ENCODE measurements at places on chromosomes 3 and 15.

DNA sequence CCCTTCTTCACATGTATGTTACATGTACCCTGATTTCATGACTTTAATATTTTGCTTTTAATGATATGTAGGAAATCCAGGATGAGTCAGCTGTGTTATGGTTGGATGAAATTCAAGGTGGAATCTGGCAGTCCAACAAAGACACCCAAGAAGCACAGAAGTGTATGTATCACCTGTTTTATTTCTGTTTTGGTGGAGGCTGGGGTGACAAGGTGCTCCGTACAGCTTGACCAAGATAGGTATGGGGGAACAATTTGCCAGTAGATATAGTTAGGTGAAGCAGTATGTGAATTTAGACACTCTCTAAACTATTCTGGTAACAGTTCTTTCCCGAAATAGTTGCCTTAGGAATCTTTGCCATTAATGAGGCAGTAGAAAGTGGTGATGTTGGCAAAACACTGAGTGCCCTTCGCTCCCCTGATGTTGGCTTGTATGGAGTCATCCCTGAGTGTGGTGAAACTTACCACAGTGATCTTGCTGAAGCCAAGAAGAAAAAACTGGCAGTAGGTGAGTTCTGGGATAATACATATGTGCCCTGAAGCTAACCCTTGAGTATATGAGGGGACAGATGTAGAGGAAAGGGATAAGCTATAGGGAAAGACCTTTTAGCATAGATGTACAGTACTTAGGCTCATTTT is 63.7 kb upstream of the CRTC3 start:
- DNase-seq: no peak

GRCh38 chr15:75170711-75171341 is 30.9 kb upstream of the C15orf39 start:
- DNase-seq: no peak

DNA sequence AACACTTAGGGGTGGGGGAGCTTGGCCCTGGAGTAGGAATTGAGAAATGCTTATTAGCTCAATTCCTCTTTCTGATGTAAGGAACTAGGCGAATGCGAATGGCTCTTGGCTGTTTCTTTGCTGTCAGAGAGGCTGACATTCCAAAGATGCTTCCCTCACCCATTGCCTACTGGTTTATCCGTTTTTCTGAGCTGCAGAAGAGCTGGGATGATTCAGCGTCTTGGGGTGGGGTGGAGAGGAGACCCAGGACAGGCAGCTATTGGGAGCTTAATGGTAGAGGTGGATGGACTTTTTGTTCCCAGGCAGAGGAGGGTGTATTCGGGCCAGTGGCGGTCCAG is 9.8 kb downstream of the PLEKHO2 start:
- DNase-seq: no peak

DNA sequence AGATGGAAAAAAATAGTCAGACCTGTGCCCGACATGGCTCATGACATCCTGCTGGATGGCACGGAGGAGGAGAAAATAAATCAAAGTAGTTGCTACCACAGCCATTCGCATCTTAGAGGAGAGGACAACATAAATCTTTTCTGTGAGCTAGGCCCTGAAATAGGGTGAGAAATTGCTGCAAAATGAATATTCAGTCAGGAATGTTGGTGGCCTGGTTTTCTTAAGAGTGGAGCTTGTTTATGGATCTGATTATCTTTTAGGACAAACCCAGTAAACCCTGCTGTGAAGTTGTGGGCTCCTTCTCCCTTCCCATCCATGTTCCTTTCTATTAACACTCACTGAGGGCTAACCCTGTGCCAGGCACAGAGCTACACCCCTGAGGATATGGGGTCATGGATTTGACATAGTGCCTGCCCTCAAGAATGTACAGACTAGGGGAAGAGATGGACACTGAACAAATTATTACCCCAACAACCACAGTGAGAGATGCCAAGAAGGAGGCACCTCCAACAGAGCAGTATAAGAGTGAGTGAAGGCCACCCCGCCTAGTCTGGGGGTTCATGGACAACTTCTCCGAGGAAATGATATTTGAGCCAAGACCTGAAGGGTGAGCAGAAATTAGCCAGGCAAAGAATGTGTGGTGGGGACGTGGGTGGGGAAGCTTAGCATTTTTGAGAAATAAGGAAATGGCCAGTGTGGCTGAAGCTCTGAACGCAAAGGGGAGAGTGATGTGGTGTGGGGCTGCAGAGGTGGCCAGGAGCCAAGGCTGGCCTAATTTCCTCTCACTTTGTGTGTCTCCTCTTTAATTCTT is 68.9 kb upstream of the ARL8B start:
- no peak for DNase-seq

- no peak for DNase-seq
Measured at GRCh38 chr3:96039632-96040031, 774.8 kb upstream of the EPHA6 start.

DNA sequence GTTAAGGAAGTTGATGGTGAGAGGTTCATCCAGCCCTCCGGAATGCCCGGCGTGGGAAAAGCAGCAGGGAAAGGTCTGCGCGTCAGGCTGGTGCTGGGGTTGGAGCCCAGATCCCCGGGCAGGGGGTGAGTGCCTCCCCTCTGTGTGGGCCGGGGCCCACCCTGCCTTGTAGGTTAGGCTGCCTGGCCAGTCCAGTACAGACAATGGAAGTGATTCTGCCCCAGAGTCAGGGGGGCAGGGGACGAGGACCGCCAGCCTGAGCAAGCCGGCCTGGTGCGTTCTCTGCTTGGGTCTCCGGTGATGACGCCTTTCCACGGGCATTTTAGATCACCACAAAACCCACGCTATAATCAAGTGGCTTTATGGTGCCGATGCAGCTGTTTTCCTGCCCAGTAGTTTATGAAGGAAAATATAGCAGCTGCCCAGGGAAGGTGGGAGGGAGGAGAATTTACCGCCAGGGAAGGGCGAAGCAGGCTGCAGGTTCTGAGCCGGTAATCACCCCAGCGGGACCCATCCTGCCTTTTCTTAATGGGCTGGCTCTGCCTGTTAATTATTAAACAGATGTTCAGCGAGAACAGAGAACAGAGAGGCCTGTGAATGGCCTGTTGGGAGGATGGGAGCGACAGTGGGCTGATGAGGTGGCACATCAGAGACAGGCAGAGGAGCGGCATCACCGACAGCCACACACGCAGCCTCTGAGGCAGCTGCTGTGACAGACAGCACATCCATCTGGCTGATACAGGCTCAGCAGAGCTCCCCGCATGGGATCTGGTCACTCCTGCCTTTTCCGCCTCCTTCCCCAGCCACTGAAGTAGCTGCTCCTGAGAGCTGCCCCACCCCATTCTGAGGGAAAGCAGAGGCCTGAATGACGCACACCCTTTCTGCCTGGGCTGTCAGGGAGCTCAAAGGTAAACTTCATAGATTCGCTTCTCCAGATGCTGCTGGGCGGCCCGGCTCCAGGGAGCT is 35.2 kb downstream of the BDH1 start:
- no peak for DNase-seq

Data from NCI-H2029 treated with DMSO at 0.1 percent for 48 hours (cell line).